ENCODE measurements at places on chromosomes 7 and 10.
A peak's percentile ranks its signal among the peaks of the same experiment; 100 is the strongest.

- no peak for DNase-seq
Measured at GRCh38 chr10:132036153-132036886, 29.4 kb upstream of the JAKMIP3 start.

DNA sequence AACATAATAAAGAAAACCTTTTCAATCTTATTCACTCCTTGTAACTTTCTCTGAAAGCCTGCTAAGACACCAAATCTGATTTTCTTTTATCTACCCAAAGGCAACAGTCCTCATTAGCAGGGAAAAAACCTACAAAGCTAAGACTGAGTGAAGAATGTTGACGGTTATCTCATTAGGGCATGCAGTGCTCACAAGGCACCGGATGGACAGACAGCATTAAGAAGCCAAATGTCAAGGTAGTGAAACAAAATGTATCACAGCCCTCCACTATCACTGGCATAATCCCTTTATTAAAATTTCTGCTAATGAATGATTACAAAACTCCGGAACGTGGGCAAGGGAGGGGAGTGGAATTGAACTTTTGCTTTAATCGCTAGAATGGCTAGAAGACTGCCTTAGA lies 442.8 kb downstream of the NEBL start:
- no peak for DNase-seq

GRCh38 chr10:71024490-71024889 lies 136.1 kb upstream of the PCBD1 start:
- DNase-seq: no peak

DNA sequence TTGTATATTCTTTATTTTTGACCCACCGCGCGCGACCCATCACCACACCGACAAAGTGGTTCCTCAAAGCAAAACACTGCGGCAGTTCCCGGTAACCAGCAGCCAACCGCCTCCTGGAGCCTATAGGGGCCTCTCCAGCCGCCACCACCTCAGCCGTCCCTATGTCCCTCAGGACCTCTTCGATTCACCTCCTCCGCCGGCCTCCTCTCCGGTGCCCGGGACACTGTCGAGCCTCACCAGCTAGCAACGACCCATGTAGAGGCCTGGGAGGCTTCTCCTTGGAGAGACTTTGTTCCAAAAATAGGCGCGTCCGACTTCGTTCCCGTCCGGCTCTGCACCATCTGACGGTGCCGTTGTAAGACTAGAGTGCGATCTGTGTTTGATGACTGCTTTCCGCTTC lies 158.8 kb downstream of the HGF start:
- no peak for DNase-seq

DNA sequence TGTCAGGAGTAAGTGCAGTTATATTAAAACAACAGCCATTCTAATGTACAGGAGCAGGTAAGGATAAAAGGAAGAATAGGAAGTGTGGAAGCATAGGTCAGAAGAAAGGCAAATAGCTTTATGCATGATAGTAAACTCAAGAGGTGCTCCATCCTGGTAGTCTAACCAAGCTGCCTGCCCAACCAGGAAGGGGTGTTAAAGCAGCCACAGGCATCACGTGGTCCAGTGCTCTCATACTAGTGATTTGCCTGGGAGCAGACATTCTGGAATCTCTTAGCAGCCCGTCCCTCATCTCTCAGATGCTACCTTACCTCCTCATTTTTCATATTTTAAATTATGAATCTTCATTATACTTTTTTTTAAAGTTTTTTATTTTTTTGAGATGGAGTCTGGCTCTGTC lies 18.5 kb downstream of the ABRAXAS2 start:
- DNase-seq: no peak

- DNase-seq: no peak
Measured at GRCh38 chr7:142762104-142762503, 8.7 kb upstream of the PRSS2 start.

DNA sequence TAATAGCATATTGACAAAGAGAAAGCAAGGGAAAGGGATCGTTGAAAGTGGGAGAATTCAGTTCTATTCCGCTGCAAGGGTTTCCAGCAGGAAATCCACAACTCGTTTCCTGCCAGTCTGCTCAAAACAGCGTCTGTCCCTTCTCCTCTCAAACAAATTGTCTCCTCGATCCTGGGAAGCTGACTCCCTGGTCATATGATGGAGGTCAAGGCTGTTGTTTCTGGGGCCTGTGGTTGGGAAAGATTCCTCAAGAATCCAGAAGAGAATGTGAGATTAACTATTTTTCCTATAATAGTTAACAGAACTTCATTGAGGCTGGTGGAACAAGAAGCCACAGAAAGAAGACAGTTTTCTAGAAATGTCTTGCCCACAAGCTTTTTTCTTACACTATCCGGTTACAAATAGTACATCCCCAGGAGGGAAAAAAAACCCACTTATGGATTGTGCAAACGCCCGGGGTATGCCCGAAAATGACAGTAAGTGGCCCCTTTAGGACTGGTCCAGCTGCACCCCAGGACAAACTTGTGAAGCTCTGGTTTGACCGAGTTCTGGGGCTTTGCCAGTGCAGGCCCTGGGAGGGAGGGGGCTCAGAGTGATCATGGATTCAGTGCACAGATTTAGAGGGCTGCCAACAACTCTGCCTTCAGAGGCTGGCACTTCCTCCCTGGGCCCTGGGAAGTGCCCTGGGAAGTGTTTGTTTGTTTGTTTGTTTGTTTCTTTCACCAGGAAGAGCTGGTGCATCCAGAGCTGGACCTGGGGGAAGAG lies 49.4 kb upstream of the CTBP2 start:
- no peak for DNase-seq

GRCh38 chr7:71385330-71385729 lies 253.4 kb downstream of the GALNT17 start:
- DNase-seq: no peak

DNA sequence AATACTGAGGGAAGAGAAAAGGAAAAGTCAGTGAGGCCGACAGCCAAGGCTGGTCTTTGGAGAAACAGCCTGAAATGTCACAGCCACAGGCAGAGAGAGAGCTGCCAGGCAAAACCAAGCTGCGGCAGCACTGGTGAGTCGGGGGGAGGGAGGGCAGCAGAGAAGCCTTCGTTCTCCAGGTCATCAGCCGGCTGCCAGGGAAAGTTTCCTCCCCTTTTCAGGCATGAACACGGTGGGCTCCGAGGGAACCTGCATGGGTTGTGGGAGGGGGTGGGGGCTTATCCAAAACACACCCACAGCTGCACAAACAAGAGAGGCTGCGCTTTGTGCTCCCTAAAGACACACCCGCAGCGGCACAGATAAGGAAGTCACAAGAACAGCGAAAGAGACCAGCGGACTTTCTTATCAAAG lies 62.3 kb upstream of the NKX6-2 start:
- DNase-seq: no peak

GRCh38 chr7:34396437-34397064 lies 261.5 kb upstream of the NPSR1 start:
- no peak for DNase-seq

DNA sequence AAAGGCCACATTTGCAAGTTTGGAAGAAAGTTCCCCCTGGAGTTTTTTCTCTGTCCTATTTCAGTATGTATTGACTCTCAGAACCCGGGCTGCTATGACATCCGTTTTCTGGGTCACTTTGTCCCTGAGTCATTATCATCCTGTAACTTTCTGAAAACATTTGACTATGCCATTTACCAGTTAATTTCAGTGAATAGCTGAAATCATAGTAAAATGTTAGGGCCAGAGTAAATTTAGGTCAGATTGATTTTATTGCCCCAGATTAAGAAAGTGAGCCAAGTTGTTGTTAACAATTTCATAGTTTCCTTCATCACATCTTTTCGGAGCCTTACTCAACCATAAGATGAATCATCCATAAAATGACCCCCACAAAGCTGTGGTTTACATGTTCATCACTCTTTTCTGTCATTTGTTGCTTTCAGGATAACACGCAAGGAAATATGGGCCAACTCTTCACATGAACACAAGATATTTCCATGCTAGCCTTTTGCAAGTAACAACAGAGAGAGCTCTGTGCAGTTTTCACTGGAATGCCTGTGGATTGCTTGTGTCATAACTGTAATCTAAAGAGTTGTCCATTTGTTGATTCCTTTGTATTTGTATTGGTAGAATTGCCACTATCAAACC lies 3.9 kb upstream of the MACC1 start:
- DNase-seq: no peak

GRCh38 chr10:74891053-74891452 lies 64.7 kb downstream of the KAT6B start:
- no peak for DNase-seq

DNA sequence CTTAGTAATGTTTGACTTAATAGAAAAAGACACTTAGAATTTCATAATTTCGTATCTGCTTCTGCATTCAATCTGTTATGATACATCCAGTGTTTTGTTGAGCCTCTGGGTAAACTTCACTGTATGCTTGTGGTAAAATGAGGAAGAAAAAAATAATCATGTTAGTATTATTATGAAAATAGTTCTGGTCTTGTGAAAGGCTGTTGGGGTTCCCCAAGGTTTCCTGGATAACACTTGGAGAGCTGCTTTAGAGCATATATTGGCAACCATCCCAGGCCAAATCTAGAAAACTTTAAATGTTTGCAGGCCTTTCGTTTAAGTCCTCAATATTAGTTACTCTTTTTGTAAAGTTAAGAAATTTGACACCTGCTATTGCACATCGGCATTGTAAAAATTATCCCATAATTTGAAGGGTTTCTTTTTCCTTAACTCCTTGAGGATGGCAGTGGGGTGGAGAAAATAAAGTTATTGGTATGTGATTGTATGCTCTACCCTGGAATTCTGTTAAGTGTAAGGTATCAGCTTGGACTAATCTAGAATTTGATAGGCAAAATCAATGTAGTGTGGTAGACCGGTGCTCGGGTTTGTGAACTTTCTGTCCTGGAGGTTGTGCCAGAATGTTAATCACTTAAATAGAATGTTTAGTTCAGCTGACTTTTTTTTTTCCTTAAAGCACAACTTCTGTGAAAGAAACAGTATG lies 54.5 kb downstream of the WAC start:
- no peak for DNase-seq

DNA sequence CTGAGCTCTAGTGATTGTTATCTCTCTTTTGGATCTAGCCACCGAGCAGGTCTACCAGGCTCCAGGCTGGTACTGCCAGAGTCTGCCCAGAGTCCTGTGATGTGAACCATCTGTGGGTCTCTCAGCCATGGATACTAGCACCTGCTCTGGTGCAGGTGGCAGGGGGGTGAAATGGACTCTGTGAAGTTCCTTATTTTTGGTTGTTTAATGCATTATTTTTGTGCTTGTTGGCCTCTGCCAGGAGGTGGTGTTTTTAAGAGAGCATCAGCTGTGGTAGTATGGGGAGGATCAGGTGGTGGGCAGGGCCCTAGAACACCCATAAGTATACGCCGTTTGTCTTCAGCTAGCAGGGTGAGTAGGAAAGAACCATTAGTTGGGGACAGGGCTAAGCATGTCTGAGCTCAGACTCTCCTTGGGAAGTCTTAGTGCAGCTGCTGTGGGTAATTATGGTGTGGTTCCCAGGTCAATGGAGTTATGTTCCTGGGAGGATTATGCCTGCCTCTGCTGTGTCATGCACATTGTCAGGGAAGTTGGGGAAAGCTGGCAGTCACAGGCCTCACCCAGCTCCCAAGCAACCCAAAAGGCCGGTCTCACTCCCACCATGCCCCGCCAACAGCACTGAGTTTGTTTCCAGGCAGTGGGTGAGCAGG lies 81.8 kb downstream of the NPSR1 start:
- no peak for DNase-seq

DNA sequence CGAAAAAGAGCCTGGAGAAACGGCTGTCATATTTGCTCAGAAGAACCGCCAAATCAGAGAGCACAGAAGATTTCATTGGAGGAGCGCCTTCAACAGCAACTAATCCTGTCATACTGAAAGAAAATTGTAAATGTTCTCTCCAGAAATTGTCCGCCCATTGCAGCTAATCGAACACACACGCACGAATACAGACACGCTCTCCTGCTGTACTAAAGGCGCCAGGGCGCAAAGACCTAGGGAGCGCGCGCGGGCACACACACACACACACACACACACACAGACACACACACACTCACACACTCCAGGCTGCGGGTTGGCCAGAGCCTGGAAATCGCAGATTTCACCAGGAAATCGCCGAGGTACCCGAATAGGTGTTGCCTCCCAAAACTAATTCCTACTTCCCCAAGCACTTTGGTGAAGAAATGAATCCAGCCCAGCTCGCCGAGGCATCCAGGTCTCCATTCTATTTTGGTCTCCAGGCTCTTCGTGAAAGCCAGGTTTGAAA lies at the start of gene CHRM2:
CHRM2 (plus strand) TSS at position 157 of the 505 bp plus-strand sequence. CDS start 146,214 bp downstream, outside the sequence.
- no peak for DNase-seq

GRCh38 chr7:142477079-142477651 lies 219.3 kb upstream of the PRSS58 start:
- no peak for DNase-seq

DNA sequence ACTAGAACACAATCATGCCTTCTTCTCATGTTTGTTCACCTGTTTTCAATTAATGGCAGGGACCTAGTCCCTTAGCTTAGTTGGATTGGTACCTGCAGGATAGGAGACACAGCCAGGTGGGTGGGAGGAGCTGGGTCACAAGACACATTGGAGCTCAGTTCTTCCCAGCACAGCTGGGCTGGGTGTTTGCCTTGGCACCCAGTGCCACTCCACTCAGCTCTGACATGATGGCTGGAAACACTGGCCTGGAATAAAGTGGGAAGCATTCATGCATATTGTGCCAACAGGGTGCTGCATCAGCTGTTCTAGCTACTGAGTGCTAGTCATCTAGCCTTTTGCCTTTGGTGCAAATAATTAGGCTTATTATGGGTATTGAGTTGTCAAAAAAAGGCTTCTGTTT lies 226.1 kb downstream of the PTEN start:
- DNase-seq: no peak

GRCh38 chr7:157843336-157844140 lies 506.7 kb downstream of the DNAJB6 start:
- DNase-seq: no peak

- no peak for DNase-seq
Measured at GRCh38 chr7:115409682-115410433, 488.0 kb downstream of the MDFIC start.

- no peak for DNase-seq
Measured at GRCh38 chr7:106038916-106039315, 73.2 kb downstream of the SYPL1 start.

- no peak for DNase-seq
Measured at GRCh38 chr7:94511718-94512117, 2.1 kb downstream of the CASD1 start.

GRCh38 chr10:119378737-119379067 lies 163.8 kb downstream of the RGS10 start:
- no peak for DNase-seq

- peak; percentile 4 for DNase-seq
Measured at GRCh38 chr10:74078037-74078436, 72.6 kb downstream of the AP3M1 start.

DNA sequence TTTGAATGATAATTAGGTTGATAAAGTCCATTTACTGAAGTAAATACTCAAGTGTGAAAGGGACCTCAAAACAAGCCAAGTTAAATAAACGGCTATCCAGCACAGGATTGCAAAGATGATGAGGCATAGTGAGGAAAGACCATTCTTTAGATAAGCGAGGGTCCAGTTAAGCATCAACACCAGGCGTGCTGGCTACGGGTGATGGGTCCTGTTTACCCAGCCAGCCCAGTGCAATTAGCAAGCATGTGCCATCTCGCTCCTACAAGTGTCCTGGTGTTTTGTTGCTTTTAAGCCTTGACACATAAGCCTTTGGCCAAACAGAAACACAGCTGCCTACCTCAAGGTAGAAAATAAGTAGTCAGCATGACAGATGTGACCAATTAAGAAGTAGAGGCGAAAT lies 7.1 kb downstream of the NEBL start:
- no peak for DNase-seq

Measured in stimulated activated CD8-positive, alpha-beta memory T cell treated with anti-CD3 and anti-CD28 coated beads, Interleukin-2, amount 100 ng/mL, for 1 hour (primary cell).